ENCODE measurements at places on chromosomes 6 and 20.

- no peak for DNase-seq
- H3K36me3 ChIP-seq, result no peaks in the 10 kb centered on the region
- no peaks in the 10 kb centered on the region for H3K4me1 ChIP-seq
- no peaks in the 10 kb centered on the region for H3K27me3 ChIP-seq
- no peak overlapping the region for H3K4me3 ChIP-seq
These were observed 48.4 kb upstream of the NCOA3 start for GRCh38 chr20:47453167-47453782.

DNA sequence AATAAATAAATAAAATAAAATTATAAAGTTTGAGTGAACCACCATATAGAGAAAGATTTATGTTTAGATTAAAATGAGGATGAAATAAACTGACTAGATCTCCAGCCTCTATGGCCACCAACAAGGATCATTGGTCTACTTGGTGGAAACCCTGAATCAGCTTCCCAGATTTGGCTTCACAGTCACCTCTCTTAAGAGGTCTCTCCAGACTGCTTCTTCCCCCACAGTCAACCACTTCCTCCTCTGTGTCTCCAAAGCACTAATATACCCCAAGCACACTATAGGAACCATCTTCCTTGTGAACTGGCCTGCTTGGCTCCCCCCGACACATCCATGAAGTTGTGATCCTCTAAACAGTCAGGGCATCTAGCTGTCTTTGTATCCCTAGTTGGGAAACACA lies 529.6 kb upstream of the RNF217 start:
- no peaks in the 10 kb centered on the region for H3K36me3 ChIP-seq
- H3K4me3 ChIP-seq, result no peak overlapping the region
- no peaks in the 10 kb centered on the region for H3K4me1 ChIP-seq

GRCh38 chr20:20606881-20607280 lies 105.6 kb downstream of the RALGAPA2 start:
- DNase-seq, result no peak
- H3K36me3 ChIP-seq, result no peaks in the 10 kb centered on the region
- H3K4me3 ChIP-seq, result no peak overlapping the region
- no peaks in the 10 kb centered on the region for H3K27me3 ChIP-seq
- no peak overlapping the region for H3K27ac ChIP-seq
- H3K4me1 ChIP-seq, result no peaks in the 10 kb centered on the region

DNA sequence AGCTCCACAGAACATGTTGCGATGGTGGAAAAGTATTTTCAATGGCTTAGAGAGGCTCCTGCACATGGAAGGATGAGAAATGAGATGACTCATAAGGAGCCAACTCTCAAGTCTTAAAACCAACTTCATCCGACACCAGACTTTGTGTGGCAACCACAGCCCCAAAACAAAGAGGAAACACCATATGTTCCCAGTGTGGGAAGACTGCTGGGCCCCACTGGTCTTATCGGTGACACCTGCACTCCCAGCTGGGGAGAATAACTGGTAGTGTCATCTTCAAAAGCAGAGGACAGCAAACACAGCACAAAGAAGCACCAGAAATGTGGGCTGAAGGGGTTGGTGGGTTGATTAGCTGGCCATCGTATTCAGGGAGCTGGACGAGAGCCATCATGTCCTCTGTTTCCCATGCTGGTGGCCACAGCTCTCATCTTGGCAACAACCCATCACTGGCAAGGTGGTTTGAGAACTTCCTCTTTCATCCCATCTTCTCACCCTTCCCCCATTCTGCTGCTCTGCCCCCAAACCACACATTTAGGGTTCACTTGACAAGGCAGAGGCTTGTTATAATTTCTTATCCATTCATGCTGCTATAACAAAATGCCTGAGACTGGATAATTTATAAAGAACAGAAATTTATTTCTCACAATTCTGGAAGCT lies 46.0 kb upstream of the TASP1 start:
- no peak for DNase-seq
- no peaks in the 10 kb centered on the region for H3K27me3 ChIP-seq
- no peaks in the 10 kb centered on the region for H3K36me3 ChIP-seq
- no peak overlapping the region for H3K4me3 ChIP-seq

DNA sequence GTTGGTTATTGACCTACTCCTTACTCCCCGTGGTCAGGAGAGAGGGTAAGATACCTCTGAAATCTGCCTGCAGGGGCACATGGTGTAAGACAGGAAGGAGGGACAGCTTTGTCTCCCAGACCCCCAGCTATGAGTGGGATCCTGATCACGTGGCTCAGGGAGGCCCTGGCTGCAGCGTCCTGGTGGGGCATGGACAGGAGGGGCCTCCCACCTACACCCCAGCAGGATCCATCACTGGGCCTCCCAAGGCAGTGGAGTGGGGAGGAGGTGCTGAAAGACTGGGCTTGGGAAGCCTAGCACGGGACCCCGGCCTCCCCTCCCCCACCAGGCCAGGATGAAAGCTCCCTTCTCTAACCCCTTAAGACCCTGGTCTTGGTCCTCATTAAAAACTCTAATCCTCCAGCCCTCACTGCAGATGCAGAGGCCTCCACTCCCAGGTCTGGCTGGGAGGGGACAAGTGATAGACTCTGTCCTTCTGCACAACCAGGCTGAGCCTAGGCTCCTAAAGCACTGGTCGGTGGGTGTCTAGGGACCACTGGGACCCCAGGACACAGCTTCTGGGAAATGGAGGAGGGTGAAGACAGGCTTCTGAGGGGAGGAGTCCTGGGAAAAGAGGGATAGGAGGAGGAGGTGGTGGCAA lies 29.6 kb upstream of the VEGFA start:
- DNase-seq, result no peak
- H3K36me3 ChIP-seq, result no peaks in the 10 kb centered on the region
- no peak overlapping the region for H3K4me3 ChIP-seq
- no peak overlapping the region for H3K27ac ChIP-seq
- H3K4me1 ChIP-seq, result no peaks in the 10 kb centered on the region

DNA sequence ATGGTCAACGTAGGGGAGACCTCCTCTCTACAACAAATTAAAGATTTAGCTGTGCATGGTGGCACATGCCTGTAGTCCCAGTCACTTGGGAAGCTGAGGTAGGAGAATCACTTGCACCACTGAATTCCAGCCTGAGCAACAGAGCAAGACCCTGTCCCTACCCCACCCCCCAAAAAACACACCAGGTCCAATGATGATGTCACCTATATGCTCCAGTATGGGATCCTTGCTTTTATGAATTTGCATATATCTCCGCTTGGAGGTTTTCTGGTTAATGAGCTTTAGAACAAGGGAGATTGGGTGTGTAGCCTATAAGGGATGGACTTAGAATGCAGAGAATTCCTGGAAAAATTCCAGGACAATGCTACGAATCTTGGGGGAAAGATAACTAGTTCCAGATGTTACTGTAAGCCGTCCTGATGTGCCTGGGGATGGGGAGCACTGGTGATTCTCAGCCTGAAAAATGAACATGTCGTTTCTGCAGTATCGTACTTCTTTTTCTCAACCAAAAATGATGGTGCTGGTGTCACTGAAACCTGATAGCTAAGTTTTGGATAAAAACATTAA lies 61.1 kb downstream of the ZBTB2 start:
- no peak for DNase-seq
- H3K36me3 ChIP-seq, result no peaks in the 10 kb centered on the region
- H3K27ac ChIP-seq, result no peak overlapping the region
- H3K4me3 ChIP-seq, result no peak overlapping the region
- H3K27me3 ChIP-seq, result no peaks in the 10 kb centered on the region
- peaks cover 2% of the 10 kb centered on the region for H3K4me1 ChIP-seq

GRCh38 chr6:105207524-105208269 lies 27.9 kb upstream of the POPDC3 start:
- H3K4me1 ChIP-seq, result no peaks in the 10 kb centered on the region
- no peak for DNase-seq
- no peak overlapping the region for H3K4me3 ChIP-seq
- H3K27me3 ChIP-seq, result no peaks in the 10 kb centered on the region
- no peaks in the 10 kb centered on the region for H3K36me3 ChIP-seq

- no peaks in the 10 kb centered on the region for H3K27me3 ChIP-seq
- peak overlapping the region; percentile 55 for H3K4me3 ChIP-seq
- no peak for DNase-seq
- no peaks in the 10 kb centered on the region for H3K36me3 ChIP-seq
- no peak overlapping the region for H3K27ac ChIP-seq
These were observed 53.6 kb upstream of the FRMD1 start for GRCh38 chr6:168132531-168133167.

DNA sequence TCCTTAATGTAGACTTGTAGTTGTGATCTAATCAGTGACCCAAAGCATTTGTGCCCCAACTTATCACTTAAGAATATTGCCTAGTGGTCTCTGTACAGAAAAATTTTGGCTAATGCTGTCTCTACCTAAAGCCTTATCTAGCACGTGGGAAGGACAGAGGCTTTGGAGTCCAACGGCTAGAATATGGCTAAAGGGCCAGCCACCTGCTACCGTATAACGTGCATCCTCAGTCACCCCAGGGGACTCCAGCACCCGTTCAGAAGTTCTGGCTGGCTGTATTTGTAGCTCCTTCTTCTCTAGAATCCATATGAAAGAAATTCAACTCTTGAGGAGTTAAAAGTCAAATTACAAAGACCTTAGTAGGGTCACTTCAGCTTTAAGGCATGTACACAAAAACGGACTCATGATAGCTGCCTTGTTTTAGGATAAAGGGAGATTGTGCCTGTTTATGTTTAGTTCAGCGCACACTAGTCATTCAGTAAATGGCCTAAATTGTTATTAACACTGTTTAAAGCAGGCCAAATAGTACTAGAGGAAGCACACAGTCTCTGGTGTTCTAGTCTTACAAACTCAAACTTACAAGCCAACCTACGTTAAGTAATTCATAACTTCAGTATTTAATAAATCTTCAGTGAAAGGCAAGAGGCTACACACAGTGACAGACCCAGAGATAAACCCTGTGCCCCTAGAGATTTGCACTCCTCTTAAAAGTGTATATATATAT lies 407.5 kb upstream of the PLCB4 start:
- H3K27me3 ChIP-seq, result no peaks in the 10 kb centered on the region
- no peak overlapping the region for H3K27ac ChIP-seq
- H3K4me3 ChIP-seq, result no peak overlapping the region
- no peaks in the 10 kb centered on the region for H3K36me3 ChIP-seq

DNA sequence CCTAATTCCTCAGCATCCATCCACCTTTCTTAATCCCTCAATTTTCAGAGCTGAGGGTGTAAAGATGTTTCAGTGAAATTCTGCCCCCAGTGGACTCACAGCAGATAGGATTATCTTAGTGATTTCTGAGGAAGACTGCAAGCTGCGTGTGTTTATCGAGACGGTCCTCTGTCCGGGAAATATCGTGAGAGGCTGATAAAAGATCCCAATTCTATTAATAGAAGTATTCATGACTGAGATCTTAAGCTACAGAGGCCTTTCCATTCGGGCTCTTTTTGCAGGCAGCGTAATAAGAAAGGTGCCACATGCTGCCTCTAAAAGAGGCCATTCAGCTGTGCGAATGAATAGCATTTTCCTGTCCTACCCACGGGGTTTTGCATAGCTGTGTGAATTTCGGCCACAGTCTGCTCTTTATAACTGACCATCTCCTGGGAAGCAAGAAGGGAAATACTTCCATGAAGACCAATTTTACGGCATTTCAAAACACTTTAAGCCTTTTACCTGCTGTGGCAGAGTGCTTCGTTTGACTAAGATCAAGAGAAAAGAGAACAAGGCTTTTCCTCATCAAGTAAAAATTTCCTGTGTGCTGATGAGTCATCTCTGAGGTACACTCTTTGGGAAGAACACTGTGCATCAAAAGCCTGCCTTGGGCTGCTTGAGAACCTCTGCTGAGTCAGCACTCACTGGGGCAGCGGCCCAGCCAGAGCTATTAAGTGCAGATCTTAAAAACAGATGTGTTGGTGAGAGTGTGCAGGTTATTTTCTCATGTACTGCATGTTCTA lies 208.8 kb downstream of the ARHGAP18 start:
- DNase-seq, result peak; percentile 81
- no peak overlapping the region for H3K4me3 ChIP-seq
- no peaks in the 10 kb centered on the region for H3K4me1 ChIP-seq
- no peaks in the 10 kb centered on the region for H3K27me3 ChIP-seq
- no peaks in the 10 kb centered on the region for H3K36me3 ChIP-seq

DNA sequence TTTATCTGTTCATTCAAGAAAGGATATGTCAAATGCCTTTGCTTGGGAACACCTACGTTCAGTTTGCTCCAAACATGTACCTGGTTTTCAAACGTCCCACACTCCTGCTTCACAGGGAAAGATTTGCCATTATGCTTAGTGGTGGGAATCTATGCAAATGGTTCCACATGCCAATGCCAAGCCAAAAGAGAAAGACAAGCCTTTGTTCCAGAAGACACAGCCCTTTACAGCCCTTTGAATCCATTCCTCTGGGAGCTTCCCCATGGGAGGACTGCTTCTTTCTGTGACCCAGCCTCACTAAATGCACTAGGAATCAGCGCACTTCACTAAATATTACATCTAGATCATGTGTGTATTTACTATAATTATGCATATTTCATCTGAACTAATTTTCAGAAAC lies 619.5 kb downstream of the PRKN start:
- H3K36me3 ChIP-seq, result no peaks in the 10 kb centered on the region
- H3K27me3 ChIP-seq, result no peaks in the 10 kb centered on the region
- H3K4me1 ChIP-seq, result no peaks in the 10 kb centered on the region

DNA sequence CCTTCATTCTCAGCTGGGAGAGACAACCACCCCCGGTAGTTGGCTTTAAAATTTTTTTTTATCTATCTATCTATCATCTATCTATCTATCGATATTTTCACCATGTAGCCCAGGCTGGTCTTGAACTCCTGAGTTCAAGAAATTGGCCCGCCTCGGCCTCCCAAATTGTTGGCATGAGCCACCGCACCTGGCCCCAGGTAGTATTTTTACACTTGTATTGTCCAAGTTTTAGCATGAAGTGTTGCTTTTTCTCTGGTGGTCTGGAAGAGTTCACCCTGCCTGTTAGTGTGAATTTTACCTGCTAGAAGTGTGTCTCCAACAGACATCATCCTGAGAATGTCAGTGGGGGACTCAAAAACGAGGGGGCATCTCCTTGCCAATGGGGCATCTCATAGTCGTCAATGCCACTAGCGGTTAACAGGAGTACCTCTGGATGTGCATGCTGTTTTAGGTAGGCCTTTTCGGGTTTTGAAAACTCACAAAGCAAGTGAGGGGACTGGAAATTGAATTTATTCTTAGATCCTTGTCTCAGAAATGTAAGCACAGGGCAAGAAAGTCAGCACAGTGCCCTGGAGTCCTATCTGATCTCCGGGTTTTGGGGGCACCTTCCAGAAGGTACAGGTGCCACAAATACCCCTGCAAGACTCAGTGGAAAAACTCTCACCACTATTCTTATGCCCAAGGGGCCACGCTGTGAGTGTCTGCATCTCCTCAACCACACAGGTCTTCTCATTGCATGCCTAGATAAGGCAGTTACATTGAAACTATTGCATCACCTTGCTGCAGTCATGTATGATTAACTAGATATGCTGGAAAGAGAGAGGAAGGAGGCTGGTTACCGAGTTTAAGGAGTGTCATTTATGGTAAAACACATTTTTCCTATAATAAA lies 37.1 kb downstream of the TNFAIP3 start:
- H3K27me3 ChIP-seq, result no peaks in the 10 kb centered on the region
- DNase-seq, result no peak
- H3K27ac ChIP-seq, result no peak overlapping the region
- H3K4me1 ChIP-seq, result no peaks in the 10 kb centered on the region
